ENCODE measurements at places on chromosomes 1 and 21.

GRCh38 chr1:23607944-23608343 is 48.6 kb upstream of the ID3 start:
- DNase-seq: no peak

DNA sequence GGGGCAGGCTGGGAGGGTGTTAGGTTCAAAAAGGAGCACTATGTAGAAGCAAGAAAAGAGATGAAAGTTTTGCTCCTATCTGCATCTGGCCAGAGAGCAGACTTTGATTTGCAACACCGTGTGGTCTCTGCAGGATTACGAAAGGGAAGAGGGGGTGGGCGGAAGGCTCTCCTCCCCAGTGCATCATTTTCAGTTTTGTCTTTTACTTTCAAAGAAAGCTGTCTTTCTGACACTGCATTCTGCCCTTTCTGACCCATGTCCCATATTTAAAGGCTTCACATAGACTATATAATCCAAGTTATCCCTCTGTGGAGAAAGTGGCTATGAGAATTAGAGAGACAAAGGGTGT is 126.5 kb downstream of the RHOU start:
- no peak for DNase-seq

DNA sequence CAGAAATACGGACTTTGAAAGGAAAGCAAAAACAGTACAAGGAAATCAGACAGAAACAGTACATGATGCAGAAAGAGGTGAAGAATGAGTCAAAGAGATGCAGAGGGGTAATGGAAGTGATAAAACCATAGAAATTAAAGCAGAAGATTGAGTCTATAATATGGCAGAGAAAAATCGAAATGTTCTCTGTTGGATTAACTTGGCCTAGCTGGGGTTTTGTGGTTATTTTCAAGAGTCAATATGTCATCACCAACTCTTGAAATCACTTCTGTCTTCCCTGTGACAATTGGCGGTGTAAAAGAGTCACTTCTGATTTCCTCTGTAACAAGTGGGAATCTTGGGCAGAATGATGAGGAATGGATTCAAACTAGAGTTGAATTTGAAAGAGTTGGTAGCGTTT is 7.4 kb downstream of the YTHDF2 start:
- DNase-seq: no peak

GRCh38 chr1:73899311-73899710 is 298.7 kb downstream of the LRRIQ3 start:
- DNase-seq: no peak

GRCh38 chr1:226279498-226279897 is 29.5 kb downstream of the LIN9 start:
- DNase-seq: no peak

DNA sequence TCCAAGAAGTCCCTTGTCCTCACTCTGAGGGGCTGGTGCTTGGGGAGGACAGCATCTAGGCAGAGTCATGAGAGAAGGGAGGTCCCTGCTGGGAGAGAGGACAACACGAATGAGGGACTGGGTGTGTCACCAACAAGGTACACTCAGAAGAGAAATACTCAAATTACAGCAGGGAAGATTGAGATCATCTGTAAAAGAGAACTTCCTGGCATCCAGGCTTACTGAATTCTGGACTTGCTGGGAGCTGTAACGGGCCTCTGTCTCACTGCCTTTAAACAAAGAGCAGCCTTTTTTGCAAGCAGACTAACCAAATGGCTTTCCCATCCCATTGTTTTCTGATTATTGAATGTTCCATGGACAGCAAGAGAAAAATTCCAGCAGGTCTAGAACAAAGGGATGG is 195.7 kb upstream of the RAB4A start:
- DNase-seq: no peak

DNA sequence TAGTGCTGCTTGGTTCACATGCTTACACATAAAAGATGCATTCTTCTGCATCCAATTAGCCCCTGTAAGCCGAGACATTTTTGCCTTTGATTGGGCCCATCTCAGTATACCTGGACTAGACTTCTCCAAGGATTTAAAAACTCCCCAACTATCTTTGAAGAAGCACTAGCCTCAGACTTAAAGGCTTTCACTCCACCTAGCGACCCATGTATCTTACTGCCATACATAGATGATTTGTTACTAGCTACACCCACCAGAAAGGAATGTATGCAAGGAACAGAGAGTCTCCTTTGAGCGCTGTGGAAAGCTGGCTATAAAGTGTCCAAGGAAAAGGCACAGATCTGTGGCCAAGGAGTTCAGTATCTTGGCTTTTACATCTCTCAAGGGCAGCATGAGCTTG is 91.7 kb downstream of the LIPI start:
- DNase-seq: no peak

DNA sequence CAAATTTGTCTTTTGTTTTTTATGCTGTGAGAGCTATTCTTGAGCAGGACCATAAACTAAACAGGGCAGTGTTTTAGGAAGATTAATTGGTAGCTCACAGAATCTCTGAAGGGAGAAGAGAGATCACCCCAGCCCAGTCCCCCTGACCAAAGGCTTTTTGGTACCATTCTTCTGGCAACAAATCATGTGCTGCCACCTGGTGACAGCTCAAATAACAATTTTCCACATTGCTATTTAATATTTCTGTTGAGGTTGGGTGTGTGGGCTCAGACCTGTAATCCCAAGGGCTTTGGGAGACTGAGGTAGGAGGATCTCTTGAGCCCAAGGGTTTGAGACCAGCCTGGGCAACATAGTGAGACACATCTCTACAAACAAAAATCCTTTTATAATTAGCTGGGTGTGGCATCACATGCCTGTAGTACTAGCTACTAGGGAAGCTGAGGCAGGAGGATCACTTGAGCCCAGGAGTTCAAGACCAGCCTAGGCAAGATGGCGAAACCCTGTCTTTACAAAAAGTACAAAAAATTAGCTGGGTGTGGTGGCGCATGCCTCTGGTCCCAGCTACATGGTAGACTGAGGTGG is 2.2 kb upstream of the TESK2 start:
- DNase-seq: peak; percentile 42

- DNase-seq: no peak
Measured at GRCh38 chr1:17874231-17874630, 119.1 kb downstream of the ACTL8 start.

DNA sequence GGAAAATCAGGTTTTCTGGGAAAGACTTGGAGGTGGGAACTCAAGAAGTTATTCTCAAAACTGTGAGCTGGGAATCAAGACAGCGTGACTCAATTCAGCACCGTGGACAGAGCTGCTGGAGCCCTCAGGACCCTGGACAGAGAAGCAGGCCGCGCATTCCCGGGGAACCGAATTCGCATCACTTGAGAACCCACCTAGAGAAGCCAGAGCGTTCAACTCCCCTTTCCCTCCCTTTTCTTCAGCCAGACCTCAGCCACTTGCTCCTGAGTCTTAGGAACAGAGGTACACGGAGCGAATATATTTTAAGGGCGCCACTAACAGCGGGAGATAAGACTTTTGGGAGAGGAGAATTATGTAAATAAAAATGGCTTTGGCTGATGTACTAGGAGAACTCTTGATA is 2.0 kb upstream of the LIN28A start:
- DNase-seq: peak; percentile 35

DNA sequence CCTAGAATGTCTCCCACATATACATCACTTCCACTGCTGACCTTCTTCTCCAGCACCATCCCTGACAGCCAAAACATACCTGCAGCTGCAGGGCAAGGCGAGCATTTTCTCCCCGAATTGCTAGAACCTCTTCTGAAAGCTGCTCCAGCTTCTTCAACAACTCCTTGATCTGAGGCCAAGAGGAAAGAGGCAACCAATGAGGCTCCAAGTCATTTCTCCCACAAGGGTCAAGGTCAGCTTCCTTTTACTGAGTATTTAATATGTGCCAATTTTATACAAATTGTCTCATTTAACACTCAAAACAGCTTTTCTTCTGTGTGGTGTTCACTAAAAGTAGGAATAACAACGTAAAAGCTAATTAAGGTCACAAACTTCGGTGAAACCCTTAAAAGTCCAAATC is 9.4 kb upstream of the PIAS3 start:
- no peak for DNase-seq

- DNase-seq: peak; percentile 49
Measured at GRCh38 chr1:211259638-211260126, 516 bp downstream of the RCOR3 start.

GRCh38 chr21:15029077-15029476 is 35.7 kb downstream of the NRIP1 start:
- no peak for DNase-seq

DNA sequence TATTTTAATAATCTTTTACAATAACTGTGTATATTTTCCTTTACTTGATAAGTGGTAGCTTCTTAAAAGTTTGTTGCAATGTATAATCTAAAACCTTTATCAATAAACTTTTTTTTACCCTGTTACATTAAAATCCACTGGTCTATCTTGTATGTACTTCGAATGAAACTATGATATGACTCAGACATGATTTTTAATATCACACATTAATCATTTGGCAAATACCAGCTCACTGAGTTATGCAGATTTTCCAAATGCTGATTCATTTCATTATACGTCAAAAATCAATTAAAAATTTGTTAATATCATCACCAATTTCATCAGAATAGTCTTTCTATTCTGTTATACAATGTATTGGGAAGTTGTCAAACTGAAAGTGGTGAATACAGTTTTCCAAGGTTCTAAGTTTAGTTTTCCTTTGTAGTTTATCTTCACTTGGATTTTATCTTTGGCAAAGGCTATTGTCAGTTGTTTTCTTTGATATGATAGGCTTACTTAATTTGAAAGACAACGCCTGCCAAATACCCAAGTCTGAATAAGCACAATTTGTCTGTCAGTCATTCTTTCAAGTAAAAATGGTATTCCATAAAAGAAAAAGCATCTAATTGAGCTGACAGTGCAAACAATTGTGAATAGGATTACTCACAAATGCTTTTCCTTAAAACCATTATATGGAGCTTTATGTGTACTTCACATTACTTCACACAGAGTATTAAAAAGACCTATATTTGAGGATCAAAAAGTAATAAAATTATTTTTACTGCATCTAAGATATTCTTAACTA is 127.0 kb downstream of the NME7 start:
- no peak for DNase-seq

DNA sequence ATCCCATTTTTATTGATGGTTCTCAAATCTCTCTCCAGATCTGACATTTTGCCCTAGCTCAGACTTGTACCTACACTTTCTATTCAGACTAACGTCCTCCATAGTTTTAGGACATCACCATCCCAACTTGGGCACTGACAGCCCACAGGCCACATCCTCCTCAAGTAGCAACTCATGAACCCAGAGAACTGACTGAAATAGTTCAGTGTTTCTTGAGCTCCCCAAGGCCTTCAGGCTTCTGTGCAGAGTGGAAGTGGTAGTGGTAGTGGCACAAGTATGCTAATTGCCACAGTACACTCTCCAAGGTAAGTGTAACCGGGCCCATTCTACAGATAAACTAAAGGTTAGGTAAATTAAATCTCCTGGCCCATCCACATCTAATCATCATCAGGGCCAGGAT is 112.6 kb downstream of the SLC45A1 start:
- no peak for DNase-seq

DNA sequence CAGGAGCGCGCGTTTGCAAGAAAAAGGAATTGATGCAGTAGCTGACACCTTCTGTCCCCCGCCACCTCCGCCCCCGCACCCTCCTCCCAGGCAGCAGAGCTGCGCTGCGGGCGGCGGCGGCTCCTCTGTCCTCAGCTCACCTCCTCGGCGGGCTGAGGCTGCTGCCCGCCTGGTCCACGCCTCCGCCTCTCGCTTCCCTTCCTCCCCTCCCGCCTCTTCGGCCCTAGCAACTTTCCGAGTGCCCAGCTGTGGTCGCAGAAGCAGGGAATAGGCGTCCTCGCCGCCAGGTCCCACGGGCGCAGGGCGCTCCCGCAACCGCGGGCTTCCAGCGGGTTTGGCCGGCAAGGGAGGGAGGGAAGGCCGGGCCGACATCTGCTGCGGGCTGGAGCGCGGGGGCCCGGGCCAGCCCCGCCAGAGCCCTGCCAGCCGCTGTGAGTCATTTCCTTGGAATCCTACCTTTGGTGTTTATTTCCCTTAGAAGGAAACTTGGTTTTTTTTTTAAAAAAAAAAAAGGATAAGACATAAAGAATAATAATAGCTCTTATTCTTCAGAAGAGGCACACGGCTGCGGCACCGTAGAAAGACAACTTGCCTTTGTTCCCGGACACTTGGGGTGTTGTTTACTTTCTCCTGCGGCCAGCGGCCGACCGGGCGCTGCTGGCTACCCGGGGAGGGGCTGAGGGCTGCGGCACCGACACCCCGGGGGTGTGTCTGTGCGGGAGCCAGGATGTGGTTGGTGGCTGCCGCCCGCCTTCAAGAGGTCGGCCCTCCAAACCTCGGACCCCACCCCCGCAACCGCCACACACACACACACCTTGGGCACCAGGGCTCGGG is 1.1 kb downstream of the SERTAD4 start:
- DNase-seq: no peak

GRCh38 chr1:183685112-183685713 is 32.1 kb upstream of the APOBEC4 start:
- peak; percentile 53 for DNase-seq

- DNase-seq: no peak
Measured at GRCh38 chr1:177746155-177746554, 223.7 kb downstream of the SEC16B start.

DNA sequence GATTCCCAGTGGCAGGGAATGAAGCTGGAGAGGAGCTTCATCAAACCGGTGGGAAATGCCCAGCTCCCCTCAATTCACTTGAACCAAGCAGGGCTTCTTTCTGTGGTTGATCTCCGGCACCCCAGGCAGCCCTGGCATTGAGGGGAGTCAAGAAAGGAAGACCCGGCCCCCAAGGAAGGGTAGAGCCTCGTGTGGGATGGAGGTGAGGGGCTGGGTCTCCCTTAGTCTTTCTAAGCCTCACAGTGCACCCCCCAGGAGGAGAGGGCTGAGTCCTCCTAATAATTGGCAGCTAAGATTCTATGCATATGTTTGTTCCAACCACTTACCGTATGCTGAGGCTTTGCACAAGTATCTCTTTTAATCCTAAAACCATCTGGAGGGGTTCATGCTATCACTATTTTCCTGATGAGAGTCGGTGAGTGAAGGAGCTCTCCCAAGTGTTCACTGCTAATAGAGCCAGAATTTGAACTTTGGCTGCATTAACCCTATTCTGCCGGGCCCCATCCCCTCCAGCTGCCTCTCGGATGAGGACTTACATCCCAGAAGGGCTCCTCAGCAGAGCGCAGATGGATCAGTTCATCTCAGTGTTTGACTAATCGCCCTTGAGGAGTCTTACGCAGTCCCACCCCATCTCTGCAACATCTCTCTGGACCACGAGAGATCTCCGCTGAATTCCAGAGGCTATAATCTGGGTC is 33.1 kb upstream of the TMEM51 start:
- no peak for DNase-seq

GRCh38 chr1:25725482-25725881 is 74.5 kb upstream of the SELENON start:
- DNase-seq: no peak

- DNase-seq: no peak
Measured at GRCh38 chr1:71053146-71053545, 5.5 kb upstream of the PTGER3 start.

DNA sequence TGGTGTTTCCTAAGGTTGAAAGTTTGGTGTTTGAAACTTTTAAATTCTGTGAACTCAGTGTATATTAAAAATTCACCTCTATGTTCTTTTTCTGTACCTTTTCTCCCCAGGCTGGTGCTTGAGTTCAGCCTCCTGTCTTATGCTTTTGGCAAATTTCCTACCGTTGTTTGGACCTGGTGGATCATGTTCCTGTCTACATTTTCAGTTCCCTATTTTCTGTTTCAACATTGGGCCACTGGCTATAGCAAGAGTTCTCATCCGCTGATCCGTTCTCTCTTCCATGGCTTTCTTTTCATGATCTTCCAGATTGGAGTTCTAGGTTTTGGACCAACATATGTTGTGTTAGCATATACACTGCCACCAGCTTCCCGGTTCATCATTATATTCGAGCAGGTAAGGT is 24.9 kb upstream of the AXDND1 start:
- no peak for DNase-seq

All from AML-193 (cell line).